Endothelial cell of umbilical vein (primary cell): ENCODE measurements at places on chromosomes 5 and 9. TPM values are rescaled to one million over a fixed set of nuclear protein-coding genes. Genes with fewer than 3 reads are reported as not detected.

Gene DND1
- 1.1 TPM in 2 replicates for total RNA-seq

Gene ENTREP1
- 5.0 and 7.1 TPM in 2 replicates for total RNA-seq

Gene SPINK6
- total RNA-seq = not detected in 2 replicates

Gene NEK6
- total RNA-seq = 65.9 and 67.1 TPM in 2 replicates

Gene HAVCR2
- total RNA-seq = 0.42 TPM in 1 of 2 replicates, not detected in the other

Gene PCSK1
- total RNA-seq = 4.3 and 8.7 TPM in 2 replicates

Gene F12
- total RNA-seq = 1.00 and 1.4 TPM in 2 replicates

Gene CDHR2
- total RNA-seq = not detected in 2 replicates

Gene CARTPT
- not detected in 2 replicates for total RNA-seq

Gene ANKRD31
- not detected in 2 replicates for total RNA-seq

Gene TNIP1
- total RNA-seq = 87.0 and 96.8 TPM in 2 replicates

Gene SLC4A9
- not detected in 2 replicates for total RNA-seq

Gene FLT4
- total RNA-seq = 66.5 and 71.5 TPM in 2 replicates
